Activated naive CD8-positive, alpha-beta T cell treated with anti-CD3 and anti-CD28 coated beads, Interleukin-2, amount 50 U/mL, for 24 hours (primary cell): ENCODE measurements at places on chromosomes 5 and 9.

- DNase-seq, result no peak
Observed at GRCh38 chr5:29902859-29903258, 1290.6 kb upstream of the CDH6 start.

GRCh38 chr9:10059044-10059443 lies 553.8 kb downstream of the PTPRD start:
- DNase-seq, result no peak

GRCh38 chr9:111663301-111663823 lies 2.0 kb downstream of the GNG10 start:
- no peak for DNase-seq

GRCh38 chr9:79776581-79776980 lies 204.8 kb downstream of the TLE4 start:
- DNase-seq, result no peak

DNA sequence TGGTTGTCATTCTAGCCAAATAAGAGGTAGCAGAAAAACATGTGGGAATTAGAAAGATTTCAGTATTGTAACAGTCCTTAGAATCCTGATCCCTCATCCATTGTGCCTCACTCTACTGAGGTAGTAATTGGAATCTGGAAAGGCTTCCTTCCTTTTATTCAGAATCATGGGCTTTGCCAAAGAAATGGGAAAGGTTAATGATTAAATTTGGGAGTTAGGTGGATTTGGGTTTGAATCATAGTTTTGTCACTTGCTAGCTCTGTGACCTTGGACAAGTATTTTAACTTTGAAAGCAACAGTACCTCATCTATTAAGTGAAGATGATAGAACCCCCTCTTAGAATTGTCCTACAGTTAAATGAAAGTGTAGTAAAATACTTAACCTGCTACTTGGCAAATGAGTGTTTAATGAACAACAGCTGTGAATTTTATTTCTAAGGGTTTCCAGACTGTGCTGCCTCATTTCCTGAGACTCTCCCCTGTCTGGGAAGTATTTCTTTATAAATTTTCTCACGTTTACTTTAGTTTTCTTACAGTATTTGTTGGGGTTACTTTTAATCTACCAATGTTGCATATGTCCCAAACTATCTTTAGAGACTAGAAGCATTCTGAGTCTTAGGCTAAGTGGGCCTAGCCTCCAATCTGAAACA lies 11.7 kb downstream of the SPDL1 start:
- DNase-seq, result no peak

DNA sequence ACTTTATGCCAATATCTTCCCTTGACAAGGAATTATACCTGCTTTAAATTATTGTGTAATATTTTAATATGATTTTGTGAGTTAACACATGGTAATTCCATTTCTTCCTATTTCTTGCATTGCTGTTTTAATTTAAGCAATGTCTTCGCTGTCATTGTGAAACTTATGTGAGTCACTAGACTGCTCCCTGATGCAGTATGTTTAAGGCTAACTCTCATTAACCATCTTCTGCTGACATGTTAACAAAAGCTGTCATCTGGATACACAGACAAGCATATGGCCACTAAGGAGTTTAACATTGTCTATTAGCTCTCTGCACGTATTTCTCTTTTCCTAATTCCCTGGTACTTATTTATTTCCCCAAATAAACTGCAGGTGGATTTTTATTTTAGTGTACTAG lies 980.8 kb upstream of the CTNND2 start:
- DNase-seq, result no peak

GRCh38 chr5:82165740-82166530 lies 112.2 kb downstream of the RPS23 start:
- DNase-seq, result no peak

- DNase-seq, result no peak
Observed at GRCh38 chr5:1517838-1518237, 5.9 kb downstream of the LPCAT1 start.

- no peak for DNase-seq
Observed at GRCh38 chr5:43659075-43659474, 56.1 kb downstream of the NNT start.

- no peak for DNase-seq
Observed at GRCh38 chr5:167578977-167579692, 712.3 kb upstream of the WWC1 start.

GRCh38 chr9:14345354-14346230 lies 31.7 kb upstream of the NFIB start:
- DNase-seq, result no peak

GRCh38 chr5:151208481-151208914 lies 15.4 kb downstream of the CCDC69 start:
- DNase-seq, result no peak

GRCh38 chr5:96658272-96658671 lies 3.9 kb upstream of the CAST start:
- DNase-seq, result no peak

GRCh38 chr5:50320131-50320749 lies 120.8 kb downstream of the EMB start:
- no peak for DNase-seq
